ENCODE measurements at places on chromosomes 4 and X.

GRCh38 chr4:24858026-24858425 is 54.8 kb downstream of the CCDC149 start:
- DNase-seq: no peak

GRCh38 chr4:148441624-148441985 is 609 bp downstream of the NR3C2 start:
- DNase-seq: no peak

- no peak for DNase-seq
Measured at GRCh38 chr4:10008609-10009005, 12.7 kb downstream of the SLC2A9 start.

GRCh38 chr4:3680656-3681055 is 85.5 kb upstream of the ADRA2C start:
- no peak for DNase-seq

DNA sequence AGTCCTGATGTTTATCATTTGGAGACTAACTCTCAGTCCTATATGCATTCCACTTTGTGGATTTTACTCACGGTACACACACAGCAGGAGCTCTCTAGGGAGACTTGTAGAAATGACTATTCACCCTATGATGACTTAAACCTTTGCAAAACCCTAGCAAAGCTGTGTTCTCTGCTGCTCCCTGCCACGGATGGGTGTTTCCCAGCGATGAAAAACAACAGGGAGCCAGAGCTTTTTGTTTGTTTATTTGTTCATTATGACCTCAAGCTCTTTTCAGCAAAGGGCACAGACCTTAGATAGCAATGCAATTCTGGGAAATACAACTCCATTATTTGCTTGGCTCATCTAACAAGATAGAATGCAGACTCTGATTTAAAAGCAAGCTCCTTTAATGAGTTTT is 156.6 kb downstream of the GRIA3 start:
- DNase-seq: no peak

GRCh38 chrX:39890807-39891206 is 207.0 kb downstream of the BCOR start:
- DNase-seq: no peak

- no peak for DNase-seq
Measured at GRCh38 chr4:147029296-147029695, 83.6 kb upstream of the TTC29 start.

- peak; percentile 54 for DNase-seq
Measured at GRCh38 chrX:42143866-42144592, 220.7 kb upstream of the CASK start.

DNA sequence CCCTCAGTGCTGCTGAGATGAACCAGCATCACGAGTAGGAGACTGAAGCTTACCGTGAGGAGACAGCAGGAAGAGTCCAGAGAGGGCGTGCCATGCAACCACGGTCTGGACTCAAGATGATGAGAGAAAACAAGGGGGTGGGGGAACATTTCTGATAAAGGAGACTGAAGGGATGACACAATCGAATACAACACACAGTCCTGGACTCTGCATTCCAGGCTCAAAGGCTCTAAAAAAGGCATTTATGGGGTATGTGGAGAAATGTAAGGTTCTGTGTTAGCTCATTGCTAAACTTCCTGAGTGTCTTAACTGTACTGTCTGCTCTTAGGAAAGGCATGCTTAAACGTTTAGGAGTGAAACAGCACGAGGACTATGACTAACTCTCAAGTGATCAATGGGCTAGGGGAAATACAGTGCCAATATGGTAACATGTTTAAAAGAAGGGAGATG is 20.6 kb upstream of the IRAK1 start:
- DNase-seq: no peak

DNA sequence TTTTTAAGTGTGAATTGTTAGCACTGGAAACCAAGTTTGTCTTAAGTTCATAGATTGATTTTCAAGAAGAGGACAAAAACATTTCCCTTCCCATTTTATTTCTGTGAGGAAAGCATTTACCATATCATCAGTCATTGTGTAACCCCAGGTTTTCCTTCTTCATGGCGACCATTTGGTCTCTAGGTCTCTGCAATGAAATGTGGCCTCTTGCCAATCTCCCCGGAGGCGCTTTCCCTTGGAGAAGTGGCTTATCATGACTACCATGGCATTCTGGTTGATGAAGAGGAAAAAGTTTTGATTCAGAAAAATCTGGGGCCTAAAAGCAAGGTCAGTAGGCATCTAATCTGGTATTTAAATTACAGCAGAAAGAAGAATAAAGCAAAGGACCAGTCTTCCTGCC is 54.4 kb downstream of the ADD1 start:
- DNase-seq: no peak

- no peak for DNase-seq
Measured at GRCh38 chrX:148913971-148914370, 413.6 kb downstream of the AFF2 start.

GRCh38 chr4:158710814-158711213 is 12.4 kb downstream of the PPID start:
- DNase-seq: no peak

- DNase-seq: no peak
Measured at GRCh38 chr4:118345813-118346212, 7.0 kb downstream of the PRSS12 start.

DNA sequence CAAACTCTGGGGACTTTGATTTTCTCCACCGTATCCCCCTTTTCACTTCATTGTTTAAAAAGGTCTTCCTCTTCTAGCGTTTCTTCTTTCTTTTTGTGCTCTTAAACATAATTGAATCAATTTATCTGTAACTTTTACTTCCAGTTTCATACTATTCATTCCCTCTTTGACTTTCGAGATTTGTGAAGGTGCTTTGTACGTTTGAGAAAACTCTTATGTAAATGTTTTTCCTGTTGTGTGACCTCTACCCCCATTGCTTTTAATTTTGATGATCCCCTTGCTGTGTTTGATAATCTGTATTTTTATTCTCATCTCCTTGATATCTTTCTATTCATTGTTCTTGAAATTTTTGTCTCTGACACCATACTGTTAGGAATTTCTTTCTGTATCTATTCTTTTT is 4.8 kb downstream of the USP38 start:
- DNase-seq: no peak

DNA sequence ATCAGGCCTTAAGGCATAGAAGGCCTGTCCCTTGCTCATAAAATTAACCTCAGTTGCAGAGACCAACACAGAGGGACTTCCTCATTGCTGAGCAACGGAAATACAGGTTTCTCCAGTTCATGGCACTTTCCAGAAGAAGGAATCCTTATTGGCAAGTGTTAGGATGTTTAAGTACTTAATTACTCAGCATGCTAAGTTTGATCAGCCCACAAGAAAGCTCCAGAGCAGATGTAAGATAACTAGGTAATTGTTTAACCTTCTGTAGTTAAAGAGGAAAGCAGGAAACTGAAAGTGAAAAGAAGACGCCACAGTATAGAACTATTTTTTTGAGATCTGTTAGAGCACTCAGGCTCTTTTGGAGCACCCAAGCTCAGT is 33.5 kb downstream of the SMS start:
- no peak for DNase-seq

- DNase-seq: no peak
Measured at GRCh38 chr4:156959298-156959702, 12.3 kb downstream of the PDGFC start.

DNA sequence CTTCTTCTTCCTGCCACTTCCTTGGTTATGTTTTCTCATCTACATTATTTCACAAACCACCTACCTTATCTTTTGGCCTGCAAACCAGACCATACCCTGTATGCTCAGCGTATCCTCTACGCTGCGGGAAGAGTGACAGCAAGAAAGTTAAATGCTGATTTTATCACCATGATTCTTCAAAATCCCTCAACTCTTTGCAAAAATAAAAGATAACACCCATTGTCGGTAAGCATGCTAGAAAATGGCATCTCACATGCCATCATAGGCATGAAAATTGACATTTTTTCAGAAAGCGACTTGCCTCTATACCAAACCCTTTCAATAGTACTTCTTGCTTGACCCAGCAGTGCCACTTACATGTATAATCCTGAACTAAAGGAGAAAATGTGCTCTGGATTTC is 102.0 kb downstream of the HPGD start:
- no peak for DNase-seq

DNA sequence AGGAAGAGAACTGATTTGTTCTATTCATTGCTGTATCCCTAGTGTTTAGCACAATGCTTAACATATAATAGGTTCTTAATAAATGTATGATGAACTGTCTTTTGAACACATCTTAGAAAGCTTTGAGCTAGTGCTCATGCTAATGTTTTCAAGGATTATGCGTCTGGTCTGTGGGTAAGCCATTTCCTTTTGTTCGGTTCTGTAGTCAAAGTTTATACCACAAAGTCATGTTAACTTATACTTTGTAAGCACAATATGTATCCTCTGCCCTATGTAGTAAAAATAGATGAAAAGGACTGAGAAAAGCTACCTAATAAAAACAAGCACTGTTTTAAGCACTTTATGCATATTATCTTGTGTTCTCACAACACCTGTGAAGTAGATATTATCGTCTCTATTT is 301.9 kb downstream of the GLUD2 start:
- DNase-seq: no peak

GRCh38 chr4:136909626-136910025 is 622.7 kb downstream of the PCDH18 start:
- no peak for DNase-seq

GRCh38 chr4:139833151-139833910 is 167.7 kb downstream of the MGST2 start:
- no peak for DNase-seq

DNA sequence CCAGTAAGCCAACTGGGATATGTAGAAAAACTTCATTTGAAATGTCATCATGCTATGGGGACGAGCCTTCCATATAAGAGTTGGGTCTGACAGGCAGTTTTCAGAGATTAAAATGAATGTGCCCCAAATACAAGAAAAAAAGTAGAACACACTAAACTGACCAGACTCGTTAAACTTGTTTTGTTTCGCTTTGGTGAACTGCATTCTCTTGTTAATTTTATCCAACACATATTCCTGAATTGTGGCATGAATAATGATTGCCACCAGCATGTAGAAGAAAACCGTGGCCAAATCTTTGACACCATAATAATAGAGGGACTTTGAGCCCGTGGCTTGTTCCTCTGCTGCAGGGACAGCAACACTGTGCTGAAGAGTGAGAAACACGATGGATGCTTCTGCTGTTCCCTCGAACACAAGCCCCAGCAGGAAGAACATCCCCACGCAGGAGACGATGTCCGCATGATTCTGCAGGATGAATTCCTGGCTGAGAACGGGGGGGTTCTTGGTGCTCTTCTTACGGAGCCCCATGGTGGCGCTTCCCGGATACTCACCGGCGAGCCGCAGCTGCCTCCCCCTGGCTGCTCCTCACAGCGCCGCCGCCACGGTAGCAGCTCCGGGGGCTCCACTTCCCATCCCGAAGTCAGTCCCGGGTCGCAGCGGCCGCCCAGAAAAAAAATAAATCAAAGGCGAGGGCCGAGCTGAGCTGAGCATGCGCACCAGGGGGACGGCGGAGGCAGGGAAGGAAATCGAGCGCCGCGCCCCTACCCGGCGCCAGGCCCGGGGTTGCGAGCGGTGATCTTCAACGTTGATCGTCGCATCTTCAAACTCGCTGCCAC is at the start of gene TRAM1L1:
Gene TRAM1L1 (minus strand): TSS at position 711 of the 836 bp plus-strand sequence. CDS start 183 bp downstream, at position 528.
- peak; percentile 89 for DNase-seq

GRCh38 chr4:8291701-8292477 is 22.3 kb downstream of the HTRA3 start:
- peak; percentile 6 for DNase-seq

- DNase-seq: no peak
Measured at GRCh38 chrX:131068945-131069719, 11.0 kb downstream of the ARHGAP36 start.

DNA sequence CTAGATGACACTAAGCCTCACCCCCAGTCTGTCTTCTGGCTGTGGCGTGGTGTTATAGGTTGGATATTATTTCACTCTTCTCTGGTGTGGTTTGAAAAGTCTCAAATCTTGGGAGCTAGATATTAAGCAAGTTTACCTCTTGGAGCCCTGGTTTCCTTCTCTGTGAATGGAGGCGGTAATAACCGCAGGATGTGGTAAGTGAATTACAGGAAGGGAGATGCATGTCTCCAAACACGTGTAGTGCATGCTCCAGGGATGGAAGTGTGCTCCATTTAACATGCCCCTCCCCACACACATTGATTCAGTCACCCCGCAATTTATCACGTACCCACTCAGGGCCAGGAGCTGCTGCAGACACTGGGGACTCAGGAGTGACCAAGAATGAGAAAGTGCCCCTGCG is 4.9 kb downstream of the ZNF275 start:
- DNase-seq: no peak

- DNase-seq: no peak
Measured at GRCh38 chrX:3697220-3697684, 16.2 kb downstream of the PRKX start.

DNA sequence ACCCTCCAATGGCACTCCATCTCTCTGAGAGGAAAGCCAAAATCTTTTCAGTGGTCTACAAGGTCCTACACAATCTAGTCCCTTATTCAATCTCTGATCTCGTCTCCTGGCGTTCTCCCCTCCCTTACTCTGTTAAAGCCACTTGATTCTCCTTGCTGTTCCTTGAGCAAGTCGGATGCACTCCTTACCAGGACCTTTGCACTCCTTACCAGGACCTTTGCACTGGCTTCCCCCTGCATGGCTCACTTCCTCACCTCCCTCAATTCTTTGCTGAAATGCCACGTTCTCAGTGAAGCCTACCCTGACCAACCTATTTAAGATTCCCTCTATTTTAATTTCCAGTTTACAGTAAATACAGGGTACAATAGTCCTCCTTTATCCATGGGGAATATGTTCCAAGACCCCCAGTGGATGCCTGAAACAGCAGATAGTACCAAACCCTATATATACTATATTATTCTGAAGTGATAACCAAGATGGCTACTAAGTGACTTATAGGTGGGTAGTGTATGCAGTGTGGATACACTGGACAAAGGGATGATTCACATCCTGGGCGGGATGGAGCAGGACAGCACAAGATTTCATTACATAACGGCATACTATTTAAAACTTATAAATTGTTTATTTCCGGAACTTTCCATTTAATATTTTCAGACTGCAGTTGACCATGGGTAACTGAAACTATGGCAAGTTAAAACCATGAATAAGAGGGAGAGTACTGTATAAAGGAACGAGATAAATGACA is 6.5 kb upstream of the DLG3 start:
- no peak for DNase-seq

DNA sequence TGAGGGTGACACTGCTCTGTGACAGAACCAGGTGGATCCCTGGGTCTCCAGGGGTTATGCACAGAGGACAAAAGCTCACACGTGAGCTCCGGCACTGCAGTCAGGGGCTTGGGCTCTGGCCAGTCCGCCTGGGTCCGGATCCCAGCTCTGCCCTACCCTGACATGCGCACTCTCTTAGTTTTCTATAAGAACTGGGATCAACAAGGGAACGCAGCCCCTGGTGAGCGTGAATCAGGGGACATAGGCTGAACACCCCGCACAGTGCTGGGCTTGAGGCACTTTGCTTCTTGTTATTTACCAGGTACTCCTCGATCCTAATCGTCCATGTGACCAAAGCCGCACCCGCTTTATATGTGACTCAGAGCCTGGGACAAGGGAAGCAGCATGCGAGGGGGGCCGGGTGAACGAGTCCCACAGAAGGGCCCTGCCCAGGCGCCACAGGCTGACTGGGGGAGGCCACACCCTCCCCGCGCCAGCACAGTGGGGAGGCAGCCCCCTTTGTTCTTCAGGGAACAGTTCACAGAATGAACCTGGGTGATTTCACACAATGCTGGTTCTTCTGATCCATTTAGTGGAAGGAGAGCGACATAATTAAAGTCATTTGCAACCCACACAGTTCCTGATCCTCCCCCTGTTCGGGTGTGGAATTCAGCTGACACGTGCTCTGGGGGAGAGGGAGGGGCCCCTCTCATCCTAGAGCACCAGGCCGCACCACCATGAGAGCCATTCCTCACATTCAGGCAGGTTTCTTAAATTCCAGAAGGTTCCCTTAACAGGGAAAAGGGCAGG is 55.5 kb downstream of the WFS1 start:
- DNase-seq: no peak
